ENCODE measurements at places on chromosomes 12 and 14.

- no peak for DNase-seq
Observed at GRCh38 chr12:57089271-57090245, 644 bp downstream of the NAB2 start.

GRCh38 chr12:125983784-125984500, 918.7 kb downstream of the AACS start:
- DNase-seq: no peak

GRCh38 chr12:21662122-21662792, 4.6 kb upstream of the LDHB start:
- no peak for DNase-seq

DNA sequence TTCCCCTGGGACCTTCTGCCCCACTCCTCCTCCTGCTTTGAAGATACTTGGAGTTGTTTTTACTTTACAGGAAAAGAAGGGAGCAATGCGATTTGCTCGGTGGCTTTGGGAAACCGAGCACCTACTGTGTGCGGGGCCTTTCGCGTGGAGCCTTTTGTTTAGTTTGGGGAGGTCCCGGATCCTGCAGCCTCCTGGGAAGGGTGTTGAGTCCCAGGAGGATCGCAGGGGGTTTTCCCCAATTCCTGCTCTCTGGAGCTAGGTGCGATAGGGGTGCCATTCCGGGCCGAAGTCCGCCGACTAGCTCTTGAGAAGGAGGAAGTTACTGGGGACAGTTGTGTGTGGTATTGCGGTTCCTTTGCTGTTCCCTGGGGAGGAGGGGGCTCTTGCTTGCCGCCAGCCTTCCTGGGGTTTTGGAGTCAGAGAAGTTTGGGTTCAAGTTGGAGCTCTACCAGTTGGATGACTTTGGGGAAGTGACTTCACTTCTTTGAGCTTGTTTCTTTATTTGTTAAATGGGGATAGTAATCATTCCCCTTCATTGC, 1.1 kb downstream of the BRI3BP start:
- no peak for DNase-seq

- no peak for DNase-seq
Observed at GRCh38 chr14:54777395-54777794, 125.2 kb downstream of the GCH1 start.

- DNase-seq: no peak
Observed at GRCh38 chr12:80802652-80803400, 86.1 kb downstream of the MYF5 start.

DNA sequence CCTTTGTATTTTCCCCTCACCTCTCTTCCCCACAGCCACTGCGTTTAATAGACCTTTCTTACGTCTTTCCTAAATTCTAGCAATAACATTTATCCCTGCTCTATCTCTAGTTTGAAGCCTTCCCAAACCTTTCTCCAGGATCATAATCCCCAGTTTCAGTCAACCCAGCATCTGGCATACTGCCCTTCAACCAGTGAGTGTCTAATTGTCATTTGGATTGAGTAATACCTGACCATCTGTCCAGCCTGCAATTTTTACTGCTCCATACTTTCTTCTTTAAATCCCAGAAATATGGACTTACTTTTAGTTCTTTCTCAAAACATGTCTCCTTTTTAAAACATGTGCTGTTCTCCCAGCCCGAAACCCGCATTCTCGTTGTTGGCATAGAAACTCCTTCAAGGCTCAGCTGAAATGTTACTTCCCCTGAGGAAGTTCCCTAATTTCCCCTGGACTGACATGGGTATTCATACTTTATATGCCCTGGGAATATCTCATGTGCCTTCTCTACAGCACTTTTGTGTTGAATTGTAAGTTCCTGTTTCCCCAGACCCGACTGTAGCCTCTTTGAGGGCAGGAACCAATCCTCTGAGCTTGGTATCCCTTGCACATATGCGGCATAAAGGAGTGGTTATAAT, 65.1 kb upstream of the ETV6 start:
- DNase-seq: no peak

DNA sequence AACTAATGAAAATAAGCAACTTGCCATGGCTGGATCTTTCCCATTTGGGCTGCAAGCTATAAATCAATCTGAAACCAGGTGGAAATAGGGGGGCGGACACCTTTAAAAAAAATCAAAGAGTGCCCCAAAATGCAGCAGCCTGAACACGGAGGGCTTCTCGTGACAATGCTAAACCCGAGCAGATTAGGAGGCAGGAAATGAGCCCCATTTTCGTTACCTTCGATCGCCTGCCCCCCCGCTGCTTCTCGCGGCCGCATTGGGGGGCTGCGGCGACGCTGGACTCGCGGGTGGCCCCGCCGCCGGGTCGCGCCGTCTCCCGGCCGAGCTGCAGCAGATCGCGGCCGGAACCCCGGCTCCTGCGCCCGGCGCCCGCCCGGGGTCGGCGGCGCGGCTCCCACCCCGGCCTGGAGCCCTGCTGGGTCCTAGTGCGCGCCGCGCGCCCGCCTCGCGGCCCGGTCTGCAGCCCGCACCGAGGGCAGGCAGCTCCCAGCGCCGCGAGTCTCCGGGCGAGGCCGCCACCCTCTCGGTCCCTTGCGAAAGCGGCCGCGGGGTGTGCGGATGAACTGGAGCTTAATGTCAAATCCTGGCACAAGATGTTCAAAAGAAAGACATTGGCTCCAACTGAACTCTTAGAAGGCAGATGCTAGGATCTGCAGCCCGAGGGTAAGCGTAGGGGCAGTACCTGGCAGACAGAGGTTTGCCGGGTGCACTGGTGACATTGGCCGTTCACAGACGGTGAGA, 201.9 kb upstream of the FOXN3 start:
- no peak for DNase-seq

- no peak for DNase-seq
Observed at GRCh38 chr12:1811281-1811947, 9.0 kb upstream of the LRTM2 start.

DNA sequence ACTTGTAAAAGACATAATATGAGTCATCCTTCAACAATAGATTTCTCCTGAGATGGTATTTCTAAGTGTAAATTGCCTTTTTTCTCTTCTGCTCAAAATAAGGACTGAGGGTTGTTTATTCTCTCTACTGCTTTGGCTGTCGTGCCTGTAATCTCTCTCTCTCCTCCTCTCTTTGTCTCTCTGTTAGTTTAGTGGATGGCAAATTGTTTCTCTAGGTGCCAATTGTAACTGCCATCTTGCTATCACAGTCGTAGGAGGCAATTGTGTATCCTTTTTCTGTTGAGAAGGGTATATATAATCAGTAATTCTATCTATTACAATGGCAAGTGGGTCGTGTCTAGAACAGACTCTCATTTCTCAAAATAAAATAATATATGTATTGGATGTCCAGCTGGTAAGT, 545.0 kb upstream of the FBXO33 start:
- no peak for DNase-seq

DNA sequence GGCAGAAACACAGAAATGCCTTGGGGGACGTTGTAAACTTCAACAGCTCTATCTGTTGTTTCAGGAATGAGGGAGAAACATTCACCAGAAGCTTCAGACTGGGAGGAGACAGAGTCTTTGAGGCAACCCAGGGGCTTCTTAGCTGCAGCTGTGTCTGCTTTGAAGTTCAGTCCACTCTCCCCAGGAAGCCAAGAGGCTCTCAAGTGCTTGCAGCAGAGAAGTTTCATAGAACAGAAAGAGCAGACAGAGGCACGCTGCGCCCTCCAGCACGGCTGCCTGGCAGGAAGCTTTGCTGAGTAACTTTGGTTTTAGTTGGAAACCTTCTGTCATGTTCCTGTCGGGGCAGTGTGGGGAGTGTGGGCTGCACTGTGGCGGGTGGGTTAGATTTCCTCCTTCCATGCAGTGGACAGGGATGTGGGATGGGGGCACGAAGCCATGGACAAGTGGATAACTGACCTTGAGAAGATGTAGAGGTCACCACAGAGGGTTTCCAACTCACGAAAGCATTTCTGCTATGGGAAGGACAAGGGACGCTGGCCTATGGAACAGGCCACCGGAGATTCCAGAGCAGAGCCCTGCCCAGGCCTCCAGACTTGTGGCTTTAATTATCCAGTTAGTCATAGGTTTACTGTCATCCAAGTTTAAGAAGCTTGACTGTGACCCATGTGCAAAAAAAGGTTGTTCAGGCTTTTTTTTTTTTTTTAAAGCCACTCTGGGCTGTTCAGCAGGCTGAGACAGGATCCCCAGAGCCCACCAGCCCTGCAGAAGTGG, 107.7 kb downstream of the ARF6 start:
- no peak for DNase-seq

- no peak for DNase-seq
Observed at GRCh38 chr12:6570264-6570887, 2.3 kb upstream of the NOP2 start.

DNA sequence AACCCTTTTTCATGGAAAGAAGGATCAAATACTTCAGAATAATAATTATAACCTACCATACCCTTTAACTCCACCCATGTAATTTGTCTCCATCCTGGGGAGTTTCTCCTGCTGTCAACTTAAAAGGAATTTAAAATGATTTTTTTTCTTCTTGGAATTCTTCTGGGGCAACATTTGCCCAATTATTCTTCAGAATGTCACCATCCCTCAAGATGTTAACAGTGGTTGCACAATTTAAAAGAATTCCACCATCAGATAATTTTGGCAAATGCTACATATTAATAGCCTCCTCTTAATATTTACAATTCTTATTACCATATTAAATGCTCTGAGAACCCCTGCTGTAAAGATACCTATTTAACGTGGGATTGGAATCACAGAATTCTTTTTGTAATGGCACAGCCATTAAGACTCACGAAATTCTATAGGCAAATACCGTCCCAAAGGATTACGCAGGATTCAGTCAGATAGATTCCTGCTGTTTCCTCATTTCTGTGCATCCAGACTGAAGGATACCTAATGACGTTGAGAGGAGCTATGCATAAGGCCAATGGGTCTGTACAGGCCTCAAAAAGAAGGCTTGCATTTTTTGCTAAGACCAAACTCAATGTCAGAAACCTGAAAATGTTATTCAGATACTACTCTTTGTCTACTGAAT, 177.5 kb downstream of the DAD1 start:
- DNase-seq: no peak

DNA sequence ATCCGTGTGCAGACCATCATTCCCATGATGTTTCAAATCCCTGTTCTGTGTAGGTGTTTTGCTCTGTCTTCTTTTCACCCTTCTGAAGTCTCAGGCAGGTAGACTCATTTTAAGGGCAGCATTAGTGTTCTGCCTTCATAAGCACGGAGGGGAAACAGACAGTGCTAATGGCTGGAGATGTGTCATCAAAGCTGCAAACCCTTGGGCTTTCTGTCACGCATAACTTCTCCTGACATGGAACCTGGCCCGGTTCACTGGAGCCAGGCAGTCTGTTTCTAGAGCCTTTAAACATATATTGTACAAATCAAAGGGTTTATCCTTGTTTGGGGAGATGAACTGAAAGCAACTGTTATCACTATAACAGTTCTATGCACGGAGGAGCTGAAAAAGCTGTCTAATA, 141.4 kb downstream of the TMEM132D start:
- no peak for DNase-seq

- no peak for DNase-seq
Observed at GRCh38 chr12:59023861-59024424, 103.6 kb upstream of the LRIG3 start.

- no peak for DNase-seq
Observed at GRCh38 chr12:109120095-109120494, 3.7 kb downstream of the ACACB start.

- DNase-seq: no peak
Observed at GRCh38 chr12:118866346-118866745, 115.0 kb upstream of the SRRM4 start.

DNA sequence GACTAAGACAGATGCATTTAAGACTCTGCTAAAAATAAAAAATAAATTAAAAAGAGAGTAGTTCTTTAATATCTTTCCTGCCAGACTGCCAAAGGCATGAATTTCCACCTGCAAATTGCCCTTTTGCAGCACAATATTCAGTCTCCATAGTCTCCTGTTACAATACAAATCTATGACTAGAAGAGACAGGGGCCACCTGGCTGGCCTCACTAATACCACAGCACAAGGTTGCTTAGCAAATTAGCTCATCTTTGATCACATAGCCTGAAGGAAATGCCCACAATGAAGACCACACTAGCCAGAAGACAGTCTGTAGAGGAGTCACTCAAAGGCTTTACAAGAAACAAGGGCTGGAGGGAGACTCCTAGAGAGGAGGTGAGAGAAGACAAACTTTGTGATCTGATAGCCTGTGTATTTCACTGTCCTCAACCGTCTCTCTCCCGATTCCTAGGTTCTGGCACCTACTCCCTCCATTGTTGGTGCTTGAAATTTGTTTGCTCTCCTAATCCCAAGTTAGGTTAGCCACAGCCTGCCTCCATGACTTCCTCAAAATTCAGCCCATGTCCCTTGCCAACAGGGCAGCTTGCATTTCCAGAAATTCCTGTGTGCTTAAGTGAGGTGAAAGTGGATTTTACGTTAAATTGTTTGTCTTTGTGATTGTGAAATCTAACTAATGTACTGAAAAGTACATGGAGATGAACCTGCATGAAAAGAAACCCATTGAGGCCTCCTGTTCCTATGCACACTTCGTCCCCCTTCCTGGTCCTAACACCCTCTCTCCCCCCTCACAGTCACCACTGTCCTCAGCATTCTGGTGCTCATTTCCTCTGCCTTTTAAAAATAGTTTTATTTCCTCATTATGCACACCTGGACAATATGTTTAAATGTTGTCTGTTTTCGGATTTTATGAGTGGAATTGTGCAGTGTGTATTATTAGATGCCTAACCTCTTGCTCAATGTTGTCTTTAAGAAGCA, 88.7 kb upstream of the PLXNC1 start:
- no peak for DNase-seq

GRCh38 chr12:115511986-115512711, 765.3 kb downstream of the MED13L start:
- DNase-seq: no peak

GRCh38 chr14:64763801-64764621, 59.8 kb downstream of the PLEKHG3 start:
- DNase-seq: no peak

DNA sequence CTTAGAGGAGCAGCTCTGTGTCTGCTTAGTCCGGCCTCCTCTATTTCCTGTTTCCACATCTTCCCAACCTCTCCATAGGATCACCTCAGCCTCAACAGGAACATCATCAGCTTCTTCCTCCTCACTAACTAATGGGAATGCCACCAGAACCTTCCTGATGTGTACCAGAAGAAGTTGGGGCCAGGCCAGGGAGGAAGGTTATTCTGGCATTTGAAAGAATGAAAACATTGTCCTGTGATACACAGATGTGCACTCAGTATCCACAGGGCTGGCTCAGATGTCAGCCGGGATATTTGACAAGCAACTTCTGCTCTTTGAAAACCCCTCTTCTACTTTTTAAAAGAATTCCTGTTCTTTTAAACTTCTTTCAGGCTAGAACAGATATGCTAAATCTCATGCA, 63.6 kb downstream of the TMEM30B start:
- no peak for DNase-seq

GRCh38 chr14:95265106-95266094, 54.3 kb downstream of the CLMN start:
- no peak for DNase-seq

- no peak for DNase-seq
Observed at GRCh38 chr14:106141242-106142220, 615.1 kb downstream of the TMEM121 start.

All from hypothalamus (tissue), 51 donors.